IMR-90 (cell line): ENCODE measurements at places on chromosomes 3 and 15. TPM values are rescaled to one million over a fixed set of nuclear protein-coding genes. Genes with fewer than 3 reads are reported as not detected.

The SLC15A2 gene
- under 0.01 and 0.18 TPM in 2 replicates for total RNA-seq

The CD200 gene
- 0.83 and 1.1 TPM in 2 replicates for total RNA-seq

The HRG gene
- total RNA-seq = not detected in 2 replicates

The LOXL1 gene
- 146 and 148 TPM in 2 replicates for total RNA-seq

The GUCA1C gene
- total RNA-seq = not detected in 2 replicates

The SNX22 gene
- under 0.01 and 0.18 TPM in 2 replicates for total RNA-seq
